ENCODE measurements at places on chromosomes 6 and 20.

GRCh38 chr6:132005178-132005577 lies 54.0 kb upstream of the CCN2 start:
- no peak for DNase-seq

GRCh38 chr6:159693894-159694545 lies 979 bp upstream of the SOD2 start:
- no peak for DNase-seq

DNA sequence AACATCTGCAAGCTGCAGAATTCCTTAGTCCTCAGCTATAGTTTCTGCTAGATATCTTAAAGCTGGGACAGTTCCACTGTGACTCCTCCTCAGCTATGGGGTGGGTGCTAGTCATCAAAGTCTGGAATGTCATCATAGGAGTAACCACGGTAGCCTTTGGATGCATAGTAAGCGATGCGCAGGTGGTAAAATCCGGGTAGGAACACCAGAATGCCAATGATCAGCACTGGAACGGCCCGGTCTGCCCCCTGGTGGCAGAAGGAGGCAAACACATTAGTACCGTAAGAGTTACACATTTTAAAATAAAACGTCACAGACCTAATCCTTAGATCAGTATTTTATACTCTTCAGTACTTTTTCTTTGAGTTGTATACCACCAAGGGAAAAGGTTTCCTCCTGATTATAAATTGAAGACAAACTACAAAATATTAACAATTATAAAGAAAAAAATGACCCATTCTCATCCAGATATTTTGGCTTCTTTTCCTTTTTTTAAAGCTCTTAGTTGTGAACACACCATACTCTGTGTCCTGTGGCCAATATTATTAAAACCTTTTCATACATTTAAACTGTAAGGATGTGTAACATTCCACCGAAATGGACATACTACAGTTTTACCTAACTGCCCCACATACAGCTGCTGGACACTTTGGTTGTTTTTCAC lies 18.9 kb downstream of the PCNA start:
- DNase-seq = peak; percentile 61

DNA sequence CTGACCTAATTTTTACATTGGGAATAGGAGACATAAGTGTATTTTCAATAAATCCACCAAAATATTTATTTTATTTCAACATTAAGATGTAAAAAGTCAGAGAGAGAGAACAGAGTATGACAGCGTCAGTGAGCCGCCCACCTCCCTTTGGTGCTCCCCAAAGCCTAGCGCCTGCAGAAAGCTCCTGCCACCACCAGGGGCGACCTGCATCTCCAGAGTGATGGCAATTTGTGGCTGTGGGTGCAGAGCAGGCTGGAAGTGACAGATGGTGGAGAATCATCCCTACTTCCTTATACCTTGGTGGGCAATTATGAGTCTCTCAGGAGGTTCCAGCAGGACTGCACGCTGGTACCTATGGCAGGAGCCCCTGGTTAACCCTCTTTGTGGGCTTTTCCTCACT lies 87.3 kb downstream of the PTPRT start:
- no peak for DNase-seq

- DNase-seq = peak; percentile 53
These were observed 1025.0 kb upstream of the GJE1 start for GRCh38 chr6:141107591-141108160.

GRCh38 chr20:60480950-60481742 lies 522.9 kb downstream of the CDH26 start:
- DNase-seq = no peak

- no peak for DNase-seq
These were observed 261.4 kb downstream of the SLC35F1 start for GRCh38 chr6:118168421-118168820.

DNA sequence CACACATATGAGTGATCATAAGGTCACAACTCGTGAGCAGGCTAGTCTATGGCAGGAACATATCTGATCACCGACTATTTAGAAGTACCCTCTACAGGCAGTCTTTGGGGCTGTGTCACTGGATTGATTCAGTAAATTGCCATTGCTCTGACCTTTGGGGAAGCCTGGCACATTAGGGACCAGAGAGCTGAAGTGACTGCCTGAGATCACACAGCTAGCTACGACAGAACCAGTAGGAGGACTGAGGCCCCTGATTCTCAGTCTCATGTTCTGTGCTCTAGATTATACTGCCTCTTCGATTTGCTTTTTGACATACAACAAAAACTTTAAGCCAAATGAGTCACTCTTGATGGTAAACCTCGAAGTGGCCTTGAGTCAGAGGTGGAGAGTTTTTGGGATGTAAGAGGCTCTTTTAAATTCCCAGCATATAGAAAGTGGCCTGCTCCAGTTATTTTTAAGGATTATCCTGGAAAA lies 247.5 kb upstream of the SUPT3H start:
- peak; percentile 92 for DNase-seq

Data from HCEC 1CT (cell line).